ENCODE measurements at places on chromosomes 6 and 20.
A peak's percentile ranks its signal among the peaks of the same experiment; 100 is the strongest.

- DNase-seq: no peak
These were observed 84.6 kb downstream of the DLL1 start for GRCh38 chr6:170206317-170206621.

DNA sequence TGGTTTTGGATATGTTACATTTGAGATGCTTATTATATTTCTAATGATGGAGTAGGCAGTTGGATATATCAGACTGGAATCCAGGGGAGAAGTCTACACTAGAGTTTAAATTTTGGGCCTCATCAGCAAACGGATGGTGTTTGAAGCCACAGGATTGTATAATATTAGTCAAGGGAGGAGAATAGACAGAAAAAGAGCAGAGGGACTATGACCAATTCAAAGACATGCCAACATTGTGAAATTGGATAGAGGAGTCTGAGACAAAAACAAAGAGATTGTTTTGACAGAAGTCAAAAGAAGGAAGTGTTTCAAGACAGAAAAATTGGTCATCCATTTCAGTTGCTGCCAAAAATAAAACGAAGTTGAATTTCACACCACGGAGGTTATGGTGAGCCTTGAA lies 66.5 kb downstream of the NOX3 start:
- no peak for DNase-seq

DNA sequence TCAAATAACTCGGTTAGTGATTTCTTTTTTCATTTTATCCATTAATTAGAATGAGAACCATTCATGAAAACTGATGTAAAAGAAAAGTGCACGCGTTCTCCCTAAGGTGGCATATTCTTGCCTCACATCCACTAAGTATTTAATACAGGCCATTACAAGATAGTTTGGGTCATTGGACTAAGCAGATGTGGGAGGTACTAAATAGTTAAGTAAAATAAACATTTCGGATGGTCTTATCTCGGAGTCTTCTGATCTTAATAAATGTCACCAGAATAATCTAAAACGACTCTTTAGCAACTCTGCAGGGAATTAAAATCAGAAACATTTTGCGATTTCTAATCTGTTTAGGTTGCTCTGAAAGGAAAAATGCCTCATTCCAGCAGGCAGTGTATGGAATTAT lies 78.7 kb downstream of the RFX6 start:
- no peak for DNase-seq

- no peak for DNase-seq
These were observed 443.8 kb downstream of the BCKDHB start for GRCh38 chr6:80550281-80550680.

- DNase-seq: no peak
These were observed 121.4 kb downstream of the TBXT start for GRCh38 chr6:166046226-166046625.

GRCh38 chr20:51522207-51522606 lies 20.3 kb downstream of the NFATC2 start:
- DNase-seq: no peak

DNA sequence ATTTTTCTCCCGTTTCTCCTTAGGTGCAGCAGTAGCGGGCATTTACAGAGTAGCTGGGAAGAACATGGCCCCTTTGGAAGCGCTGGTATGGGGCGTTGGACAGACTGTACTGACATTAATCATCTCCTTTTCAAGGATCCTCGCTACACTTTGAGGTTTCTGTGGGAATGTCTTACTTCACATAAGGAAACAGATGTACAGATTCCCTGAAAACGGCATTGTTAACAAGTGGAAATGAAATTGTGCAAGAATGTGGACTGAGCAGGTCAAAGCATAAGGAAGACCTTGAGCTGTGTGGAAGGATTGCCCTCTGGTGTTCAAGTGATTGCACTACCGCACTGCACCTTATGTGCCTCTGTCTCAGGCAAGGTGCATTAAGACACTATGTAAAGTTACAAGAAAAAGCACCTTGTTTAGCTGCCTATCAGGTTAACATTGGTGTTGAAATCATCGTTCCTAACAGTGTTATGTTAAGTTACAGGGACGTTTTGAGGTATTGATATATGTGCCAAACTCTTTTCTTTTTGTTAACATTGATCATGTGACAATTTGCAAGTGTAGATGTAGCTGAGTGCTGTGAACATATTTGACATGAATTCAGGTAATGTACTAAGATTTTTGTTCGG lies 38.0 kb downstream of the TMEM170B start:
- peak; percentile 21 for DNase-seq

- no peak for DNase-seq
These were observed 169.1 kb downstream of the ERMARD start for GRCh38 chr6:169920359-169921020.

DNA sequence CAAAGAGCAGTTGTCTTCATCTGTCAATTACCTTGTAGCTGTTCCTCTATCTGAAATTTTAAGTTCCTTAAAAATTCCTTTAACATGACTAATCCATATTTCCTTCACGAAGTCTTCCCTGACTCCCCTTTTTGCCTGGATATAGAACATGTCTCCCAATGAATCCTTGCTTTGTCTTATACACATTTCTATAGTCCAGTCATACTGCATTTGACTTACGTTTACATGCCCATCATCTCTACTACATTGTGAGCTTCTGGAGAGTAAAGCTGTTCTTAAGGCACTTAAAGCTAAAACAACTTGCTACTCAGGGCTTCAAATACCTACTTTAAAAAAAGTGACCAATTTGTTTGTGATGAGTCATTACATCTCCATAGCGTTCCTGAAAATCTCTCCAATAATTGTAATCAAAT lies 4.9 kb downstream of the REV3L start:
- DNase-seq: no peak

GRCh38 chr6:27644528-27644927 lies 171.6 kb upstream of the ZNF184 start:
- DNase-seq: no peak

DNA sequence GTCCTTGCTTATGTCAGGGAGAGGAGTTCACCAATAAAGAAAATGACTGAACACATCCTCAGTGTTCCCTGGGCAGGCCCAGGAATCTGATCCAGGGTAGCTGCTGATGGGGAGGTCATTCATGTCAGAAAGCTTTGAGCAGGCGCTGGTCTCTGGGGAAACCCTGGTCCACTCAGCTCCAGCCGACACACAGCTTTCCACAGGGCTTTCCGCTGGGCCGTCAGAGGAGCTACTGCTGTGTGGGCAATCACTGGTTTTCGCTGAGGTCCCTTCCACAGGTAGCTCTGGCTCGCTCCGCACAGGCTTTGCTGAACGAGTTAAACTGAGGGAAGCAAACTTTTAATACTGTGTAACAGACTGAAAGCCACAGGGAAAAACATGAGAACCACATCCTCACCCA lies 17.5 kb upstream of the ANKRD60 start:
- no peak for DNase-seq

- DNase-seq: no peak
These were observed 9.0 kb downstream of the ADGRF1 start for GRCh38 chr6:47032974-47033765.

DNA sequence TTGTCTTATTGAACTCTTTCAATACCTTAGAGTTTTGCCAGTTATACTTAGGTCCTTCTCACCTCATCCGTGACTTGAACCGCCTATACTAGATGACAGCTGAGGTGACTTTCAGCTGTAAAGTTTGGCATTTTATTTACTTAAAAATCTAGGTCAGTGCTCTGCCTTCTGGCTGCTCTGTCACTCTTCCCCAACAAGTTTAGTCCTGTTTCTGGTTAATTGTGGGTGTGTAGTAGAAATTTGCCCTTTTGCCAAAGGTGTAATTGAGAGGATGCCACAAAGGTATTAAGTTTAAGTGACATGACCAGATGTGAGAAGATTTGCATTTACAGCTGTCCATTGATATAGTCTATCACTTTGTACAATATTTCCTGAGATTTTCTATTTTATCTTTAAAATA lies 106.2 kb downstream of the FARS2 start:
- no peak for DNase-seq

- no peak for DNase-seq
These were observed 538.4 kb upstream of the CITED2 start for GRCh38 chr6:139912735-139913400.

- DNase-seq: no peak
These were observed 87.2 kb downstream of the ANKS1A start for GRCh38 chr6:34976239-34976638.

- DNase-seq: no peak
These were observed 26.7 kb downstream of the GPX6 start for GRCh38 chr6:28488916-28489365.

GRCh38 chr6:37636116-37636515 lies 61.6 kb downstream of the MDGA1 start:
- DNase-seq: no peak

DNA sequence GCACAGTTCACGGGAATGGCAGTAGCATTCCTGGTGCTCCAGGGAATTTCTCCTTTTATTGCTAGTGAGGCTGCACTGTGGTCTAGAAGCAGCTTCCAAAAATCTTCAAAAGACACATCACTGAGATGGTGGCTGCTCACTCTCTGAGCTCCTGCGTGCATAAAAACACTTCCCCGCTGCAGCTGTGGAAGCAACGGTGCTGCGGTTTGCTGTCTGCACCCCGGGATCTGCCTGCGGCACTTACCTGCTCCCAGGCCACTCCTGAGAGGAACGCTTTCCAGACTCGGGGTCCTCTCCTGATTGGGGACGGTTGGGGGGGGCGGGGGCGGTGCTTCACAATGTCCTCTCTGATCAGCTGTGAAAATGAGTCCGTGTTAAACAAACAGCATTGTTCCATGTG lies 77.9 kb downstream of the TMEM242 start:
- no peak for DNase-seq

GRCh38 chr6:144847916-144848315 lies 562.8 kb downstream of the UTRN start:
- no peak for DNase-seq

DNA sequence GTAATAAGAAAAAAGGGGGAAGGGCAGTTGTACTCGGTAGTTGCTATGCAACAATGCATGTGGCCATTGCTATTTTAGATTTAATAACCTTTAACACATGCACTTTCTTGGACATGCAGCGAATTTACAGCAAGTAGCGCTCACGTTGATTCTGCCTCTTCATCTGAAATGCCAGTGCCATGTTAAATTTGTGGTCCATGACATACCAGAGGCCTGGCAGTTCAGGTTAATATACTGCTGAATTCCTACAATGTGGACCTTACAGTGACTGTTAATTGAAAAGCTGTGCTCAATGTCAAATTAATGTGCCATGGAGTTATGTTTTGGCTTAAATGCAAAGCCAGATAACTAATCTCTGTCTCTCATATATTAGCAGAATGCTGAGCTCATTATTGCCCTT lies 699.7 kb downstream of the DOK5 start:
- DNase-seq: no peak

DNA sequence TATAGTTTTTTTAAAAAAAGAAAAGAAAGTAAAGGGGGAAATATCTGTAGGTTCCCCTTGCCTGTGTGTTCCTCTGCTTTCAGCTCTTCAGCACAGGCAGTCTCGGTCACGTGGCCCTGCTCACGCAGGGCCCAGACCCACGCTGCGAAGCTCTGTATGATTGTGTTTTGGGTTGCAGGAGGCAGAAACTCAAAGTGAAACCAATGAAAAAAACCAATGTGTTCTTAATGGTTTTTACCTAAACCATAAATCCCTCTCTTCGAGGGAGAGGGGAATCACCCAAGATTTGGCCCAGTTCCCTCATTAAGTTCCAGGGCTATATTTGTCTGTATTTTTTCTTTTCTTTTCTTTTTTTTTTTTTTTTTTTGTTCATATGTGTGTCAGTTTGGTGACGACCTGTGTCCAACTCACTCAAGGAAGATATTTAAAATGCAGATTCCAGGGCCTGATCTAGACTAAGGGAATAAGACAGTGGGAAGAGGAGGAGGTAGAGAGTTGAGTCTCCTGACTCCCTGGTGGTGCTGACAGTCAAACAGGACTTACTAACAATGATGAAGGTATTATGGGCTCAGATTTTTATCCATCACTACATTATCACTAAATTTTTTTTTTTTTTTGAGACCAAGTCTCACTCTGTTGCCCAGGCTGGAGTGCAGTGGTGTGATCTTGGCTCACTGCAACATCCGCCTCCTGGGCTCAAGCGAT lies 33.8 kb upstream of the RREB1 start:
- DNase-seq: peak; percentile 52

DNA sequence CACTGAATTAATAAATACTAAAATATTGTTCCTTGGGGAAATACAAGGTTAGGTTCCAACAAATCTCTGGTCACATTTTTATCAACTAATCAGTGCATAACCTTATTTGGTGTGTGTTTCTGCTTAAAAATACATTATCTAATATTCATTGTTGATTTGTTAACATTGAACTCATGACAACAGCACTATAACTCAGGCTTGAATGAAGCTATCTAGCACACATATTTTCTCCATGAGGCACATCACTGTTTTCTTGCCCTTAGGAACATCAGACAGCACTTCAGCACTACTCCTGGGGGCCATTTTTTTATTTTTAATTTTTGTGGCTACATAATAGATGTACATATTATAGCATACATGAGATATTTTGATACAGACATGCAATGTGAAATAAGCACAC lies 277.2 kb upstream of the NT5E start:
- DNase-seq: no peak
